ENCODE measurements at places on chromosomes 12 and 14. TPM values are rescaled to one million over a fixed set of nuclear protein-coding genes. Genes with fewer than 3 reads are reported as not detected.

DNA sequence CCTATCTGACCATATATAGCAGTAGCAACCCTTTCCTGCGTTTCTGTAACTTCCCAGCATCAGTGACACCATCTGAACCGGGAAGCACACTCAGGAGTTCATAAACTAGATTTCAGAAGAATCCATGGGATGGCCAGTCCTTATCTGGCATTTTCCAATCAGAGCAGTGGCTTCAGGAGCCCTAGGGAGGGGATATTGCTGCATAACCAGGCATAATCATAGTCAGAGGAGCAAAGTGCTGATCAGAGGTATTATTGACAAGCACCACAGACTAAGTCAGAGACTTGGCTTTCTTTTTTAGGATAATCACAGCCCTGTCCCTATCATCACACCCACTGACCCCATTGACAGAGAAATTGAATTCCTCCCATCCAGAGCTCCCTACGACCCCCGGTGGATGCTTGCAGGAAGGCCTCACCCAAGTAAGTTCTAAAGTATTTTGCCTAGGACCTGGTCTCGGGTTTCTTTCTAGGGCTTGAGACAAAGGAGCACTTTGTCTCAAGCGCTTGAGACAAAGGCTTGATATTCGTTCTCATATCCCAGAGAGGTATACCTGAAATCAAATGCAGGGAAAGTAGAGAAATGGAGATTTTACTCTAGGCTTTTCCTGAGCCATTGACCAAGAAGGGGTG is 55.1 kb downstream of the FOXN4 start:
- H3K4me1 ChIP-seq = peaks cover 1% of the 10 kb centered on the region
- H3K27me3 ChIP-seq = no peaks in the 10 kb centered on the region

- no peaks in the 10 kb centered on the region for H3K4me1 ChIP-seq
- no peak for DNase-seq
- H3K4me3 ChIP-seq = no peak overlapping the region
- H3K27ac ChIP-seq = no peak overlapping the region
- no peaks in the 10 kb centered on the region for H3K27me3 ChIP-seq
These were observed 398.5 kb downstream of the FSCB start for GRCh38 chr14:44108601-44109000.

- H3K4me3 ChIP-seq = no peak overlapping the region
- H3K27ac ChIP-seq = no peak overlapping the region
- no peak for DNase-seq
- H3K27me3 ChIP-seq = peaks cover 12% of the 10 kb centered on the region
These were observed 86.8 kb upstream of the ARHGAP5 start for GRCh38 chr14:31990183-31990857.

GRCh38 chr14:104665657-104666522 is 23.5 kb upstream of the INF2 start:
- peaks cover 18% of the 10 kb centered on the region for H3K27me3 ChIP-seq
- H3K27ac ChIP-seq = peak overlapping the region; percentile 11
- H3K4me3 ChIP-seq = no peak overlapping the region
- H3K4me1 ChIP-seq = peaks cover 28% of the 10 kb centered on the region
- peak; percentile 64 for DNase-seq

DNA sequence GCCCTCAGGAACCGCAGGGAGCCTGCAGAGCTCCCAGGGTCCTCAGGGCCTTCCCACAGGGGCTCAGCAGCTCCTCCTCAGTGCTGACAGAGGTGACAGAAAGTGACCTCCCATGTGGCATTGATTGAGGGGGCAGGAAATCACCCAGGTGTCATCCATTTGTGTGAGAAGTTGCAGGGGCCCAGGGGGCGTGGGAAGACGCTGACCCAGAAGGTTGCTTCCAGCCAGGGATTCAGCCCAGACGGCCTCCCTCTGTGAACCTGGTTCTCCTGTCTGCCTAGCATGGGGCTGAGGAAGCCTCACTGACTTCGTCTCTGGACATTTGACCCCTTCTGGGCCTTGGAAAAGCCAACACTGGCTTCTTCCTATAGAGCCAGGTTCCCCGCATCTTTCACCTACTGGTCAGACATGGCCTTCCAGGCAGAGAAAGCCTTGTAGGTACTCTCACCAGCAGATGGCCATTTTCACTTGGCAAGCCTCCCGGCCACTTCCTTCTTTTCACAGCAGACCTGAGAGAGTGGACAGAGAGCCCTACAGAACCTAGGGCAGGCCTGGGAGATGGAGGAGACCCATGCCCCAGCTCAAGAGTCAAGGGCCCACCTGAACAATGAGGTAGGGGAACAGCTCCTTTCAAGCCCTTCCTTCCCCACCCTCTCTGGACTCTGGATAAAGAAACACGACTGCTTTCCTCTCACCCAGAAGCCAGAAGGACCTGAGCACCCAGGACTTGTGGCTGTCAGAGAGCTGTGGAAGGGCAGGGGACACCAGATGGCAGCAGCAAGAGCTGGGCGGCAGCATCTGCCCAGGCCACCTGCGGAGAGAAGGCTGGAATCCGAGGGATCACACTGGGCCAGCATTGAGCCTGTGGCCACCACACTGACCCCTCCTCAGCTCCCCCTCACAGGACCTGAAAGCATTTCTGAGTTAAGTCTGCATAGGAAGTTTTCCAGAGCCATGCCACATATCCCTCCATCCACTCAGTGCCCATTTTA is 377.8 kb downstream of the DPF3 start:
- peaks cover 17% of the 10 kb centered on the region for H3K36me3 ChIP-seq
- no peak for DNase-seq
- H3K27ac ChIP-seq = peak overlapping the region; percentile 28
- H3K27me3 ChIP-seq = peaks cover 2% of the 10 kb centered on the region
- no peak overlapping the region for H3K4me3 ChIP-seq
- H3K4me1 ChIP-seq = peaks cover 72% of the 10 kb centered on the region

GRCh38 chr12:105220150-105220928 is 15.6 kb downstream of the APPL2 start:
- H3K27me3 ChIP-seq = no peaks in the 10 kb centered on the region
- no peak overlapping the region for H3K4me3 ChIP-seq
- peaks cover under 1% of the 10 kb centered on the region for H3K4me1 ChIP-seq
- no peak for DNase-seq
- H3K27ac ChIP-seq = no peak overlapping the region
- H3K36me3 ChIP-seq = peaks cover 22% of the 10 kb centered on the region

DNA sequence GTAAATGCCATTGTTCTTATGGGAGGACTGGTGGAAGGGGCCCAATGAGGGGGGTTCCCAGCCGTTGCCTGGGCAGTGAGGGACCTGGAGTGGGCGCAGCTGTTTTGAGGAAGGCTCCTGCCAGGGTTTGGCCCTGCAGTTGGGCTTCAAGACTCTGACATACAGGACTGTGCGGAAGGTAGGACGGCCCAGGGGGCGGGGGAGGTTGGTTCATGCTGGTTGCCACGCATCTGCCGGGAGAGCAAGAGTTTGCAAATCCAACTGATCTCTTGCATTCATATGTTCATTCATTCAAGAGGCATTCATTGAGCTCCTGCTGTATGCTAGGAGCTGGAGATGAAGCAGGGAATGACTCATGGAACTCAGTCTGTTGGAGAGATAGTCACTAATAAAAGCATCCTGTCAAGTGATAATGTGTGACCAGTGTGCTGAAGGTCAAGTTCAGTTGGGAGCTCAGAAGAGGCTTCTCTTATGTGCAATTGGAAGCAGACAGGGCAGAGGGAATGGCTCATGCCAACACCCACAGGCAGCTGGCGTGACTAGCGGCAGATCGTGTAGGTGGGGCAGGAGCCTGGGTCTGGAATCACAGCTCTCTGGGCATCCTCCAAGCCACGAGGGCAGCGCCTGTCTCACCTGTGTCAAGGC is 7.8 kb downstream of the SH2B3 start:
- no peak overlapping the region for H3K4me3 ChIP-seq
- H3K4me1 ChIP-seq = peaks cover 59% of the 10 kb centered on the region
- no peaks in the 10 kb centered on the region for H3K27me3 ChIP-seq
- no peak for DNase-seq
- H3K27ac ChIP-seq = no peak overlapping the region
- peaks cover 20% of the 10 kb centered on the region for H3K36me3 ChIP-seq

GRCh38 chr12:103160622-103161021 is 203.1 kb downstream of the ASCL1 start:
- no peaks in the 10 kb centered on the region for H3K27me3 ChIP-seq
- no peak for DNase-seq
- H3K36me3 ChIP-seq = no peaks in the 10 kb centered on the region
- no peak overlapping the region for H3K27ac ChIP-seq
- H3K4me1 ChIP-seq = no peaks in the 10 kb centered on the region

- H3K4me1 ChIP-seq = peaks cover 11% of the 10 kb centered on the region
- H3K36me3 ChIP-seq = no peaks in the 10 kb centered on the region
- peaks cover 5% of the 10 kb centered on the region for H3K27me3 ChIP-seq
- DNase-seq = no peak
These were observed 41.7 kb upstream of the ITPR2 start for GRCh38 chr12:26874501-26875296.

DNA sequence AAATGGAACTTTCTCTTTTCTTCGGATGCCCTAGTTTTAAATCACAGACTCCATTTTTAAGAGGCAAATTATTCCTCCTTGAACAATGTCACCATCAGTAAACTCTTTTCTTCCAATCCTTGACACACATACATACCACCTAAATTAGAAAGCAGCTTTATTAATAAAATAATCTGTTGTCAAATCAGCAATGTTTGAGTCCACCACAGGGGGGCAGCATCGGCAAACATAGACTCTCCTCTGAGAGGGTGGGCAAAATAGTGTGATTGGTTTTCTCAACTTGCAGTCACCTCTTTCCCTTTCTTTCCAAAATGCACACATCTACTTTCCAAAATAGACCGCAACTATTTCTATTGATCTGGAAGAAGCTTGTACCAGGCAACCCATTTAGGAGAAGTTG is 438.4 kb upstream of the OR4E1 start:
- H3K27me3 ChIP-seq = no peaks in the 10 kb centered on the region
- peak overlapping the region; percentile 83 for H3K27ac ChIP-seq
- DNase-seq = peak; percentile 51
- H3K4me3 ChIP-seq = peak overlapping the region; percentile 73
- no peaks in the 10 kb centered on the region for H3K36me3 ChIP-seq

DNA sequence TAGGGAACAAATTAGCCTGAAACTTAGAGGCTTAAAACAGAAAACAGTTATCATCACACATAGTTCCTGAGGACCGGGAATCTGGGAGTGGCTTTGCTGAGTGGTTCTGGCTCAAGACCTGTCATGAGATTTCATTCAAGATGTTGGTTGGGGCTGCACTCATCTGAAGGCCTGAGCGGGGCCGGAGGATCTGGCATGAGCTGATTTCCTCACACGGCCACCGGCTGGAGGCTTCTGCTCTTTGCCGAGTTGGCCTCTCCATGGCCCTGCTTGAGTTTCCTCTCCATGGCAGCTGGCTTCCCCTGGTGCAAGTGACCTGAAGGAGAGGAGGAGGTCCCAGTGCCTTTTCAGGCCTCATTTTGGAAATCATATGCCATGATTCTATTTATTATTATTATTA is 128.1 kb downstream of the PAPOLA start:
- H3K27ac ChIP-seq = no peak overlapping the region
- peak; percentile 3 for DNase-seq
- no peaks in the 10 kb centered on the region for H3K36me3 ChIP-seq
- no peak overlapping the region for H3K4me3 ChIP-seq
- H3K27me3 ChIP-seq = no peaks in the 10 kb centered on the region

DNA sequence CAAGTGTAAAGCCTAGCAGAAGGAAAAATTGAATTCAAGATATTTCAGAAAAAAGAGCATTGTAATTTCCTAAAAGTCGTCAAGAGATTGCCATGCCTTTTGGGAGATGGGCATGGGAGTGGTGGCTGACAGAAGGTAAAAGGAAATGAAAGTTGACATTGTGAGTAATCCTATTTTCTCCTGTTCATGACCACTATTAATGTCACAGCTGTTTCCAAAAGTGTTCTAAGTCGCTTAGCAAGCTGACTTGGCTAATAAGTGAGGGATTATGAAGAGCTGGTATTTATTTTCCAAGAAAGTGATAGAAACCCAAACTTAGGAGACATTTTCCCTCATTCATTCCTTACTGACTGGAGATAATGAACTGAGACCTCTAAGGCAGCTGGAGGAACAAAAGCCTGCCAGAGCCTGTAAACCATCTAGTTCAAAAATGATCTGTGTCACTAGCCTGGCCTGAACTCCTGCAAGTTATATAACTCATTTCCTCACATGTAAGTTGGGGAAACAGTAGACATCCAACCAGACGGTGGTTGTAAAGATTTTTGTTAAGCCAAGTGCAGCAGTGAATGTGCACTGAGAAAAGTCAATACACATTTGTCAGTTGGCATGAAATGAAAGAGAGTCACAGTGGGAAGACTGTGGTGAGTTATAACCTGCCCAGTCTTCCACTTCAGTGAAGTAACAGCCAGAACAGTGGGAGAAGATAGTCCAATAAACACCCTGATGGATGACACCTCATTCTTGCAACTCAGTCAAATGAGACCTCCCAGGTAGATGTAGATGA is 75.8 kb downstream of the DIO2 start:
- H3K36me3 ChIP-seq = no peaks in the 10 kb centered on the region
- no peak overlapping the region for H3K4me3 ChIP-seq
- H3K27ac ChIP-seq = no peak overlapping the region
- no peaks in the 10 kb centered on the region for H3K4me1 ChIP-seq
- H3K27me3 ChIP-seq = no peaks in the 10 kb centered on the region

GRCh38 chr12:12072064-12072760 is 1.5 kb downstream of the BCL2L14 start:
- peak overlapping the region; percentile 81 for H3K4me3 ChIP-seq
- H3K27me3 ChIP-seq = no peaks in the 10 kb centered on the region
- peaks cover 2% of the 10 kb centered on the region for H3K36me3 ChIP-seq
- DNase-seq = peak; percentile 49

DNA sequence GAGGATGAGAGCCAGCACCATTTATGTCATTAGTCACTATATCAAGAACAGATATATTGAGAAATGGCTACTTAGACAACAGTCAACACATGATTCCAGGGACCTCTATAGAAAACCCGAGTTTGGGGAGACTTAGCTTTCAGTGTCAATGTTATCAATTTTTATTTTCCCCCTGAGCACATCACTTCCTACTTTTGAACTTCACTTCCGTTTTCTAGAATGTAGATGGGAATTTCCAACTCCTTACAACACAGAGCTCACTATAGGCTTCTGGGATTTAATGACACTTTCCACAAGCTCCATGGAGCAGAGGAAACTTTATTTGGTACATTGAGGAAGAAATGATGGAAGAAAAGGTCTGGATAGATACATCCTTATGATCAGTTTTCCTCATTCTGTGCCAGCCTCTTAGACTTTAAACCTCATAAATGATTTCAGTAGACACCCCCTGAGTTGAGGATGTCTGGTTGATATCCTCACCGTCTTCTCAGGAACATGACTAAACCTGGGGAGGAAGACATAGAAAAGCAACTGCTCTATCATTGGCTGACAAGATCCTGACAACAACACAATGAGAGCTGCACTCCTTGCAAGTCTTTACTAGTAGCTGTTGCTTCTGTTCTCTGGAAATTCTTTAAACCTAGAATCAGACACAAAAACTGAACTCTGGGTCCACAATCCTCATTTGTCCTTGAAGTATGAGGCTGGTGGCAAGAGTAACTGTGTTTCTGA is 449.4 kb upstream of the OR4E1 start:
- peak overlapping the region; percentile 91 for H3K27ac ChIP-seq
- H3K27me3 ChIP-seq = no peaks in the 10 kb centered on the region
- peaks cover 22% of the 10 kb centered on the region for H3K4me1 ChIP-seq
- no peak for DNase-seq

- H3K27me3 ChIP-seq = no peaks in the 10 kb centered on the region
- no peak overlapping the region for H3K4me3 ChIP-seq
- DNase-seq = no peak
- no peaks in the 10 kb centered on the region for H3K4me1 ChIP-seq
These were observed 29.4 kb downstream of the PTPRR start for GRCh38 chr12:70890895-70891832.

The C14orf132 gene
- total RNA-seq = 1.2 TPM

Measured in activated CD4-positive, alpha-beta T cell treated with anti-CD3 and anti-CD28 coated beads, Interleukin-2, amount 10 ng/mL, durations not matched to agents 7 days and 5 days (primary cell).